PC-3 (cell line): ENCODE measurements at places on chromosomes 11 and 22. TPM values are rescaled to one million over a fixed set of nuclear protein-coding genes. Genes with fewer than 3 reads are reported as not detected.

DNA sequence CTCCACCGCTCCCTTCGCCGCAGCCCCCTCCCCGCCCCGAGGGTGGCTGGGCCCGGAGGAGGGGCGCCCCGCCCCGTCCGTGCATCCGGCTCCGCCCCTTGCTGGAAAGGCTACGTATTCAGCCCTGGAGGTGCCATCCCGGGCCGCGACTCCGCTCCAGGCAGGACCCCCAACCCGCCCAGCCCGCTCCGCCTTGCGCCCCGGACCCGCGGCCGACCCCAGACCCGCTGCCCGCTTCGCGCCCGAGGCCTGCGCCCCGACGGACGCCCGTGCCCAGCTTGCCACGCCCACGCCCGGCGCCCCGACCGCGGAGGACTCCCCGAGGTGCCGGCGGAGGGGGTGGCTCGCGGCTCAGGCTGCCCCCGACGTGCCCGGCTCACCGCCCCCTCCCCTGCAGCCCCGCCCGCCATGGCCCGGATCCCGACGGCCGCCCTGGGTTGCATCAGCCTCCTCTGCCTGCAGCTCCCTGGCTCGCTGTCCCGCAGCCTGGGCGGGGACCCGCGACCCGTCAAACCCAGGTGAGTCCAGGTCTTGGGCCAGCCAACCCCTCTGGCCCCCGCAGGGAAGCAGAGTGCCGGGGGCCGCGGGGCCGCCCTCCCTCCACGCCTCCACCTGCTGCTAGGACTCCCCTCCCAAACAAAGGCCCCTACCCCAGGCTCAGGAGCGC lies at the start of gene ADM2:
TSS of gene ADM2 (plus strand) at position 104 of the 667 bp plus-strand sequence. CDS start at position 409, 305 bp downstream.
- no peak for DNase-seq

GRCh38 chr11:121479698-121480238 lies 27.0 kb upstream of the SORL1-AS1 start:
- peak; percentile 19 for DNase-seq

Gene MYBPC3
- total RNA-seq, result not detected in 2 replicates

Gene LPXN
- total RNA-seq, result 12.1 and 20.2 TPM in 2 replicates

Gene RFPL2
- total RNA-seq, result not detected in 2 replicates

DNA sequence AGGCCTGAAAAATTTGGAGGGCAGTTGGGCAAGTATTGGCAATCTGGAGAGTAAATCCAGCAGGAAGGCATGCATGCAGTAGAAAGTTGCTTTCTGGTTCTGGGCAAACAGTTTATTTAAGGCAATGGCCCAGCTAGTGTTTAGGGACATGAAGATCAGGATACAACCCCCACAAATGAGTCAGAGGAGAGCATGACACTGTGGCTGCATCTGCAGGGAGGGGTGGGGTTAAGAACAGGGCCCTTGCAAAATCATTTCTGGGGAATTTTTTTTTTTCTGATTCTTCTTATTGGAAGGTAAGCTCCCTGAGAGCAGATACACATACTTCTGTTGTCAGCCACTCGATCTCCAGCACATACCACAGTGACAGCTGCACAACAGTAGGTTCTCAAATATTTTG lies 61.1 kb downstream of the FDX1 start:
- DNase-seq, result peak; percentile 69

DNA sequence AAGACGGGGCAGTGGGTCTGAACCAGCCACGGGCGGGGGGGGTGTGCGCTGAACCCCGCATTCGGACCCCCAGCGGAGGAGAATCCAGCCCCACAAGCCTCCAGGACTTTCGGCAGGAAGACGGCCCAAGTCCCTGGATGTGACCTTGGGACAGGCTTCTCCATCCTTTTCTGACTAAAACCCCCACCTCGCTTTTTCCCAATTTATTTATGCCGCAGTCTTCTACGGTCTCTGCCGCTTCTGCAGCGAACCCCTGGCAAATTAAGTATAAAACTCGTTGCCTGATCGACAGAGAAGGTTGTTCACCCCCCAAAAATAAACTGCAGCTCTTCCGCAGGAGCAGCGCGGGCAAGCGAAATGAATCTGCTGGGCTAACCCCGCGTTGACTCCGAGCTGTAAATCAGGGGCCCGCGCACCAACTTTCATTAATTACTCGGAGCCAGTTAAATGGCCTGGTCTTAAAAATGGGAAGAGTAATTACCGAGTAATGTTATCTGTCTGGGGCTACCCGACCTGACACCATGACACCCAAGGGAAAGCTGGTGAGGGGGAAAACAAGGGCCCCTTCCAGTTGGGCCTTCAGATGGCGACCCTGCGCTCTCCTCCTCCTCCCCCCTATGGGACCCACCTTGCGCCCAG lies 6.6 kb downstream of the WT1 start:
- no peak for DNase-seq

GRCh38 chr22:47168900-47169800 lies 406.7 kb downstream of the TBC1D22A start:
- peak; percentile 23 for DNase-seq
